ENCODE measurements at places on chromosomes 13 and 19.

DNA sequence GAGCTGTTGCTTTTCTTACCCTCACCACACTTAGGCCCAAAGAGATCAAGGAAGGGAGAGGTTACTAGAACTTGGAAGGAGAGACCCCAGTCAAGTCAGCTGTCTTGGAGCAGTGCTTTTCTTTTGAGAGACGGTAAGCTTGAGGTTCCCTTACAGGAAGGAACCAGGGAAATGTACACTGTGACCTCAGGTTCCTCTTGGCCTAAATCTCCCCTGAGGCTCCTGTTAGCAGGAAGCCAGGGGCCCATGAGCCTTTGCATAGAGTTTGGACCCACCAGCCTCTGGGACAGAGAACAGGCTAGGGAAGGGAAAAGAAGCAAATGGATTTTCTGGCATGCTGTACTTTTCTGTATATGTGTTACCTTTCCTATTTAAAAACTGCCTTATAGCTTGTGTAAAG lies 5.9 kb upstream of the GPR18 start:
- no peak for DNase-seq

GRCh38 chr13:56752636-56753035 lies 388.1 kb upstream of the PRR20A start:
- DNase-seq, result no peak

DNA sequence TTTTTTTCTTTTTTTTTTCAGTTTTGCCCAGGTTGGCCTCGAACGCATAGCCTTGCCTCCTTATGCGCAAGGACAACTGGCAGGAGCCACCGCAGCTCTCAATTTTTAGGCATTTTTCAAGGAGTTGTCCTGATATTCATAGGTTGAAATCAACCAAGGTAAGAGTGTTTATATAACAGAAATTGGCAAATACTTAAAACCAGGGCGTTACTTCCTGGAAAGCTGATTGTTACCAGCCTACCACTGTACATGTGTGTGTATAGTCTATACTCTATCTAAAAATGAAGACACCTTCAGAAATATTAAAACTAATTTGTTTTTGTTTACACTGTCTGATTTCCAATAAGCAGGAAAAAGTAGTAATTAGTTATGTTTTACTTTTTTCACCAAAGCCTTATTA lies 39.2 kb downstream of the GPC6 start:
- no peak for DNase-seq

DNA sequence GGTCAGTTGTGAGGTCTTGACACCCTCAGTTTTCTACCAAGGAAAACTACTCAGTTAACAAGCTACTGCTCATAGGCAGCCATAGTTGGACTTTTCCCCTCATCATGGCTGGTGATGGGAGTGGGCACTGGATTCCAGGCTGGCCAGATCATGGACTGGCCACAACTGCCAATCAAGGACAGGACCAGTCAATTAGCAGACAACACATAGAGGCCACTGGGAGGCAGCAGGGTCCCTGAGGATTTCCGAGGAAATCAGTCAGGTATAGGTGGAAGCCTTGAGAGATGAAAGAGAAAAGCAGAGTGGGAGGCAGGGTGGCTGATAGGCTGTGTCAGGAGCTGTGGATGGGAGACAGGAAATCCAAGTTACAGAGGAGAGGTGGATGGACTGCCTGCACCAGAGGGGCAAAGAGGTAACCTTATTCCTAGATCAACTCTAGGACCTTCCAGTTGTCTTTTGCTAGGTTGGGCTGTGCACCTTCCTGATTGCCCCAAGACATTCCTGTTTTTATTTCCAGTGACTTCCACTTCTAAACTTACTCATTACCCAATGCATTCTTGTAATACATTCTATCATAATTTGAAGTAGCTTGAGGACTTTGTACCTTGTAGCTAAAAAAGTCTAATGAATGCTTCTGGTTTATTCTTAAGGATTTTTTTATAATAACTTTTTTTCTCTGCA lies 361.8 kb downstream of the KCNRG start:
- DNase-seq, result no peak

DNA sequence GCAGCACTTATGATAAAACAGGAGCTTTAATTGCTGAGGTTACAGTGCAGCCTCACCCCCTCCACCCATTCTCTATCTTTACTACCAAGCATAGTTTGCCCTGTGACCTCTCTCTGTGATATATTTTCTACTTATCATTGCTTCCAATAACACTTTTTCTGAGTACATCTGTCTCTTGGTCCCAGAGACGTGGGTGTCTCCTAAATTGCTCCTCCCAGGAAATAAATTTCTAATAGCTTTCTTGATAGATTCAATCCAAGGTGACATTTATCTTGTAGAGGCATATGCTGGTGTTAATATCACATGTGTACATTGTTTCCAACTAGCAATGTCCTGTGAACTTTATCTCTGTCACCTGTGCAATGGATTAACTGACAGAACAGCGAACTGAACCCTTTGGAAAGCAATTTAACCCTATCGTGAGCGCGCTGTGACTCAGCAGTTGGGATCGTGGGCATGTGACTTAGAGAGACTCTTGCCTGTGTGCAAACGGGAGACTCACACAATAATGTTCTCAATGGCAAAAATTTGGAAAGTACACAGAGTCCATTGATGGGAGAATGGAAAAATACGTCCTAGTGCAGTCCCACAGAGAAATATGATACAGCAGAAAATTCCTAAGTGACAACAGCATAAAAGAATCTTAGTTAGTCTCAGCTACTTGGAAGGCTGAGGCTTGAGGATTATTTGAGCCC lies 7.0 kb upstream of the MAP2K2 start:
- no peak for DNase-seq

GRCh38 chr19:46660008-46660517 lies 919 bp downstream of the DACT3 start:
- no peak for DNase-seq

DNA sequence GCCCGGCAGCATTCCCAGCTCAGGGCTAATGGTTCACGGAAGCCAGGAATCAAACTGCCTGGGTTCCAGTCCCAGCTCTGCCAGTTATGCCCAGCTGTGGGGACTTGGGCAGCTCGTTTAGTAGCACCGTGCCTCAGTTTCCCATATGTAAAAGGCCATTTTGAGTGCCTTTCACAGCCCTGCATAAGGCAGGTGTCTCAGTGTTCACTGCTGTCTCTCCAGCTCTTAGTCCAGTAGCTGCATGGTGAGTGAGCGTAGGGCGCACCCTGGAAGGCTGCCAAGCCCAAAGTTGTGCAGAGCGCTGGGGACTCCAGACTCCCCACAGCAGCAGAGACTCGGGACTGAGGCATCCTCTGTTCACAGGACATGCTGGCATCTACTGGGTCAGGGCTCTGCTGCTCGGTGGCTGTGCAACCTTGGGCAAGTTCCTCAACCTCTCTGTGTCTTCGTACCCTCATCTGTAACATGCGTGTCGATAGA lies 5.5 kb downstream of the RPL28 start:
- DNase-seq, result no peak

DNA sequence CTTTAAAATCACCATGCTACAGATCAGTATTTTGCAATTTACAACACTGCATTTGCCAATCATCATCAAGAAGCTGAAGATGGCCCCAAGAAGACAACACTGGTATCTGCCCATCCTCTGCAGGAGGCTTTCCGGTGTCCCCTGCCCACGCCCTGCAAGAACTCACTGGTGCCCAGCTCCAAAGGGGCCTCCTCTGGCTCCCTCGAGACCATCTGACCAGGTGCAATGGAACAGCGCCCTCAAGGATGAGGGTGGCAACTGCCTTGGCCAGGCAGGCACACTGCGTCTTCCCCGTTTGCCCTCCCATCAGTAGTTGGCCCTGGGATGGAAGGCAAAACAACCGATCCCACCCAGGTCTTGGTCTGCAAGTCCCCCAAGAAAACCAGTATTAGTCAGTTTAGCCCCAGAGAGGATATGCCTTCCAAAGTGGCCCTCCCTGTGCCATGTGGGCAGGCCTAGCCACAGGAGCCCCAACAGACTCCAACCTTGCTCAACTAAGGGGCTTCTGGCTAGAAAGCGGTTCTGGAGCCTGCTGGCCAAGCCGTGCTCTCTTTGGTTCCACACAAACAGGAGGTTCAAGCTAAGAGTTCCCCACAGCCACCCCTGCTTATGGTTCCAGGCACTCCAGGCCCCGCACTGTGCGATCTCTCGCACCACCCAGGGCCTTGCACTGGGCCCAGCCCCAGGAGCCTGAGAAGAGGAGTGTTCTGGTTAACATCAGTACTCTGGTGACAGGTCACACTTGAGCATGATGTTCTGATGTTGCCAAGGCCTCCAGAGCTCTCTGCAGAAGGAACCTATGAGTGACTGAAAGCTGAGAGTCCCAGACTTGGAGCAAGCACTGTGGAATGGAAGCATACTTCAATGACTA lies 4.7 kb downstream of the PCID2 start:
- DNase-seq, result no peak

DNA sequence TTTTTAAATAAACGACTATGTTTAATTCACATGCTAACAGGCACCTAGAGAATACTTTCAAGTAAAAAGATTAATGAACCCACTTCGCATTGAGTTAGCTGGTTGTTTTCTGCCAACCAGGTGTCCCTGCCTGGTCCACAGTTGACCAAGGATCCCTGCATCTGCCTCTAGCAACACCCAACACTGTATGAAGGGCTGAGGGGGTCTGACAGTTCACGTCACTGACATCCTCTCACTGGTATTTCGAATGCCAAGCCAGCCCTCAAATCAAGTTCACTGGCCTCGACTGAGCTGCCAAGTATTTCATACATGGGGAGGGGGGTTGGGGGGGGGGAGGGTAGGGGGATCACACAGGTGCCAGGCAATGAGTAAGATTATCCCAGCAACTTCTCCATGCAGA lies 25.4 kb downstream of the SLC25A30 start:
- no peak for DNase-seq

Data from stimulated activated CD8-positive, alpha-beta memory T cell treated with anti-CD3 and anti-CD28 coated beads, Interleukin-7, amount 100 ng/mL, for 48 hours (primary cell).